GM13976 (cell line): ENCODE measurements at places on chromosomes 4 and X.

GRCh38 chr4:107747748-107748486, 27.9 kb upstream of the PAPSS1 start:
- no peak for DNase-seq

GRCh38 chrX:111257733-111258132, 12.6 kb downstream of the CAPN6 start:
- no peak for DNase-seq

DNA sequence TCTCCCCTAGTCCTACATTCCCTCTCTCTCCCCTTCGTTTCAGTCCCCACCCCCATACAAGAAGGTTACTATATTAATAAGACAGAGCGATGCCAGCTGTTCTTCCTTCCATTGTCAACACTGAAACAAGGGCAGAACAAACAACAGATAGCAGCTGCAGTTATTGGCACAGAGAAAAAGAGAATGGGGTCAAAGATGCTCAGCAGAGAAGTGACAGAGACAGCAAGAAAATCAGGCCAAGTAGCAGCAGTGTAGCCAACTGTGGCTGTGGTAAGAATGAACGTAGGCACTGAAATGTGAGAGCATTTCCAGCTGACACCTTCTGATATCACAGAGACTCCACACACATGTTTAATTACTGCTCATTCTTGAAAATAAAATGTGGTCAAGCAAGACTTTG, 641.8 kb downstream of the FSTL5 start:
- no peak for DNase-seq

DNA sequence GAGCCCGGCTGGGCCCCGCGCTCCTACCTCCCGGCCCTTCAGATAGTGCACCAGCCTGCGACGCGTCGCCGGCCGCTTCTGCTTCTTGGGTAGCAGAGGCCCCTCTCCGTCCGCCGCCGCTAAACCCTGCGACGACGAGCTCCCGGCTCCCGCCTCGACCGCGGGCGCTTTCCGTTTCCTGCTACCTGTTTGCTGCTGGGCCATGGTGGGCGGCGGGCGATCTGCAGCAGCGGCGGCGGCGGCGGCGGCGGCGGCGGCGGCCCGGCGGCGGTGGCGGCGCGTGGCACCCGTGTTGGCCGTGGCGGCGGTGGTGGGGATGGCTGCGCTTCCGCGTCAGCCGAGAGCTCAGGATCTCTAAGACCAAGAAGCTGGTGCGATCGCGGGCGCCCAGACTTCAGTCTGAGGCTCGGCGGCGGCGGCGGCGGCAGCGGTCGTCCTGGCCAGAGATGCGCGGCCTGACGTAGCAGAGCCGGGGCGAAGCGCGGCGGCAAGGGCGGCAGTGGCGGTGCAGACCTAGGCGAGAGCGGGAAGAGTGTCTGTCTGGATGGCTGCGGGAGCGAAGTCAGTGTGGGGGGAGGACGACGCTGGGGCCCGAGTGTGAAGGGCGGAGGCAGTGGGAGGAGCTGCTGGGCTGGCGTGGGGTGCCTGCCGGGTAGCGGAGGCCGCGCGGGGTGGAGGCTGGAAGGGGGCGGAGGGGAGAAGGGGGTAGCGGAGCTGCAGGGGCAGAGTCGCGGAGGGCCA, at the start of gene DCAF12L2:
DCAF12L2 (minus strand) TSS at position 569 of the 741 bp plus-strand sequence; CDS start at position 204, 365 bp downstream.
- DNase-seq, result peak; percentile 10

DNA sequence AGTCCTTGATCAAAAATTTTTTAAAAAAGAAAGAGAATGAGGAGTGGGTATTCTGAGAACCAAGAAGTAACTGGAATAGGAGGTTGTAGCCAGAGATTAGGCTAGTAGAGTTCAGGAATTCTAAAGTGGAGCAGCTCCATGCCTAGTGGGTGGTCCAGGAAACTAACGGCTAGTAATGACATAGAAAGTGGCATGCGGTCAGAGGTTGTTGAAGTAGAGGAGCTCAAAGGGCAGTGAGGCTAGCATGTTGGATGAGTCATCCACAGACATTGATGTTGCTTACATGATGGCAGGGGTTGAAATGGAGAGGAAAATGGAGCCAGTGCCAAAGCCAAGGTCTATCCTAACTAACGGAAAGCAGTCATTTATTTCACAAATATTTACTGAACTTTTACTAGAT, 42.1 kb downstream of the TEX13B start:
- DNase-seq, result no peak

DNA sequence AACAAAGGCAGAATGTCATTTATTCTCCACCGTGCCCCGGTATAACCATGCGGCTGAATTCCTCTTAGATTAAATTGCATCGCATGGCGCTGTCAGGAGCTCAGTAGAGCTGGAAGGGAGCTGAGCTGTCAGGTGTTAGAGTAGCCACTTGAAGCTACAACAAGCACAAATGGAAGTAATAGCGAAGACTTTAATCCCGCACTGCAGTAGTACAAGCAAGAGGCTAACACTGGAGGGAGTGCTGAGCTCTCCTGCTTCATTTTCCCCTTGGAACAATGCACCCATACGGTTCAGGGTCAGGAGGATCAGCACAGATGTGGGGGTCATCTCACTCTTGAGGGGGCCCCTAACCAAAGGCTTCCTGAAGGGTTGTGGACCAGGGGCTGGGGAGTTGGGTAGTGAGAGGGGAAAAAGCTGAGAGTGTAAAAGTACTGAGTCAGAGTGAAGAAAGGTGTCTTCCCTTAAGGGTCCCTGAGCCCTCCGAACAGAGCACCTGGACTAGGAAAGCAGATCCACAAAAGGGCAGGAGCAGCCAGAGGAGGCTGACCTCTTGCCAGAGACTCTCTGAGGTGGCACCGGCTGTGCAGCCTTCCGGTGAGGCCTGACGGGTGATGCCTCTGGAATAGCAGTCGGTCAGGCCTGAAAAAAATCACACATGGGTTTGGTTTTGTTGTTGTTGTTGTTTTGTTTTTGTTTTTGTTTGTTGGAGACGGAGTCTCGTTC, 36.0 kb upstream of the CBR4 start:
- no peak for DNase-seq

DNA sequence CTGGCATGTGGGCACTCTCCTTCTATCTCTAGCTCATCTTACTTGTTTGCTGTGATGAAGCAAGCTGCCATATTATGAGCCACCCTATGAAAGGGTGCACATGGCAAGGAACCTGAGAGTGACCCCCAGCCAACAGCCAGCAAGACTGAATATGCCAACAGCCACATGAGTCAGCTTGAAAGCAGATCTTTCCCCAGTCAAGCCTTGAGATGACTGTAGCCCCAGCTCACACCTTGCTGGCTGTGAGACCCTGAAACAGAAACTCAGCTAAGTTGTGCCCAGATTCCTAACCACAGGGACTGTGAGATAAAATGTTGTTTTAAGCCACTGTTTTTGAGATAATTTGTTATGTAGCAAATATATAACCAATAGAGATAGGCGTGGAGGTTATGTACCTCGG, 36.2 kb downstream of the KDM5C start:
- DNase-seq, result no peak

GRCh38 chr4:26050212-26050643, 136.2 kb downstream of the SMIM20 start:
- no peak for DNase-seq

GRCh38 chr4:73527196-73527595, 45.7 kb downstream of the AFM start:
- DNase-seq, result no peak

DNA sequence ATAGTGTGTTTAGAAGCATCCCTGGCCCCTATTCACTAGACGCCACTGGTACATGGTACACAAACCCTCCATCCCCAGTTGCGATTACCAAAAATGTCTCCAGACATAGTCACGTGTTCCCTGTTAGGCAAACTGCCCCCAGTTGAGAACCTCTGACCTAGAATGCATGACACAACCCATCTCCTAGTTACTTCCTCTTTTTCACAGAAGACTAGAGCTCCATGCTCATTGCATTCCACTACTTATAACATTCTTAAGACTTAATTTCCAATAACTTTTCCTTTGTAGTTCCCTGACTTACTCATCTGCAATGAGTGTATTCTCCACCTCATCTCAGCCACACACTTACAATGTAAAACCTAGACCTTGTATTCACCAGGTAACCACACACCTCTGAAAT, 68.6 kb downstream of the PRSS12 start:
- DNase-seq, result no peak

GRCh38 chr4:132062611-132063239, 1086.4 kb upstream of the PCDH10 start:
- no peak for DNase-seq

GRCh38 chr4:97828646-97829045, 314.6 kb downstream of the STPG2 start:
- DNase-seq, result no peak

DNA sequence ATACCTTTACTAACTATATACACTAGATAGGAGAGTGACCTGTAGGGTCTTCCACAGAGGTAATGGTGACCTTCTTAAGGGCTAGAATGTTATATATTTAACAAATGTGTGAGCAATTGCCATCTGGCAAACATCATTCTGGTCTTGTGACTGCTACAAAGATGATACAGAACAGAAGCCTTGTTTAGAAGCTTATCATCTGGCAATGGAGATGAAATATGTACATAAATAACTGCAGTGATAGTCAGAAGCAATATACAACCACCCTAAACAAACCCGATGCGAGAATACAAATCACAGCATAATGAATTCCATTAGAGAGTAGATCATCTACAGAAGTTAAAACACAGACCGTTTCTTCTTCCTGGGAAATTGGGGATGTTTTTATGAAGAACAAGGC, 952.7 kb upstream of the SLIT2 start:
- DNase-seq, result no peak

- peak; percentile 16 for DNase-seq
Measured at GRCh38 chrX:84487365-84488353, 14.6 kb downstream of the HDX start.

GRCh38 chr4:145762719-145763118, 82.8 kb downstream of the C4orf51 start:
- no peak for DNase-seq

GRCh38 chrX:71236836-71237235, 13.8 kb downstream of the GJB1 start:
- DNase-seq, result no peak

DNA sequence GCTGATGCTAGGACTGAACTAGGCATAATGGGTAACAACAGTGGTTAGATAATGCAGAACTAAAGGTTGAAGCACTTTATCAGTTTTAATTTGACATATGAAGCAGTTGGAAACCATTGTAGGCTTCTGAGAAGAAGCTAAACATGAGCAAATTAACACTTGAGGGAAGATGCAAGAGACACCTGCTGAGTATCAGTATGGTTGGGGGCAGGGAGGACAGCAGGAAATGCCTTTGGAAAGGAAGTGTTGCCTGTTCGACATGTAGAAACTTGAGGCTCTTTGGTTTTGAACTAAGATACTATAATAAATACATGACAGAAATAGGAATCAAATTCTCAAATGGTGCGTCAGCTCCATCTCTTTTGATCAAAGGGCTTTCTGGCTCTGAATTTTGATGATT, 115.6 kb downstream of the FHIP1A start:
- no peak for DNase-seq

DNA sequence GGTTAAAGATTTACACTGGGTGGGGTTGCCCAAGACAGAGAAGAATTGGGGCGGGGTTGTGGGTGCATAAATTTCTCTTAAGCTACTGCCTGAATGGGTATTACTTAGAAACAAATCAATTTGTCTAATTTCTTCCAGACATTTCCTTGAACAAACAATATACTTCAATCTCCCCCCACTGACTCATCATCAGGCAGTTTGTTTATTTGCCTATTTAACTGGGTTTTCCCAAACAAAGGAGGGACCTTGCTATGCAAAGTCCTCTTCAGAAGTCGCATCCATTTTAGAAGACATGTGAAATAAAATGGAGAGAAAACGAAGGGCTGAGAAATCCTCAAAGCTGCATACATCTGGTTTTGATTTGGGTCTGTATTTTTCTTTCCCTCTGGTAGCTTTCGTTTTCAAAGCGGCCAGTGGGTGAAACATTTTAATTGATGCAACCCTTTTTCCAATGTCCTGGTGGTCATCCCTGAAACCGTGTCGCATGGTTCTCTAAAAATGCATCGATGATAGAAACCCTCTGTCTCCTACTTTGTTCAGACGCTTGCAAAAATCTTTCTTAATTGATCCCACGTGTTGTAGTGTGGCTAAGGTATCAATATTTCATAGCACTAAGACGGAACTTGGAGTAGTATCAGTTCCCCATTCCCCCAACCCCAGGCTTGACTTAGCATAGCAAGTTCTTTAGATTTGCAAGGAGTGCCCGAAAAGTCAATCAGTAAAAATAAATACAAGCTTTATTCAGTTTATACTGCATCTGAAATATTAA, 115.1 kb upstream of the MXRA5 start:
- no peak for DNase-seq
